ENCODE measurements at places on chromosomes 11 and 22.

GRCh38 chr22:41821471-41822316 lies 11.2 kb upstream of the SREBF2 start:
- no peak for DNase-seq

- DNase-seq, result no peak
Observed at GRCh38 chr11:723120-723883, 17.3 kb downstream of the EPS8L2 start.

GRCh38 chr22:26564672-26565071 lies 25.3 kb downstream of the TPST2 start:
- no peak for DNase-seq

GRCh38 chr22:38220163-38220562 lies 18.4 kb downstream of the MAFF start:
- DNase-seq, result no peak

GRCh38 chr11:1090600-1091331 lies 16.1 kb downstream of the MUC2 start:
- DNase-seq, result peak; percentile 5

- DNase-seq, result no peak
Observed at GRCh38 chr11:60978546-60979380, 7.3 kb downstream of the CD6 start.

GRCh38 chr11:23732026-23732425 lies 764.8 kb upstream of the LUZP2 start:
- DNase-seq, result no peak

- no peak for DNase-seq
Observed at GRCh38 chr11:63660972-63661371, 10.2 kb downstream of the ATL3 start.

DNA sequence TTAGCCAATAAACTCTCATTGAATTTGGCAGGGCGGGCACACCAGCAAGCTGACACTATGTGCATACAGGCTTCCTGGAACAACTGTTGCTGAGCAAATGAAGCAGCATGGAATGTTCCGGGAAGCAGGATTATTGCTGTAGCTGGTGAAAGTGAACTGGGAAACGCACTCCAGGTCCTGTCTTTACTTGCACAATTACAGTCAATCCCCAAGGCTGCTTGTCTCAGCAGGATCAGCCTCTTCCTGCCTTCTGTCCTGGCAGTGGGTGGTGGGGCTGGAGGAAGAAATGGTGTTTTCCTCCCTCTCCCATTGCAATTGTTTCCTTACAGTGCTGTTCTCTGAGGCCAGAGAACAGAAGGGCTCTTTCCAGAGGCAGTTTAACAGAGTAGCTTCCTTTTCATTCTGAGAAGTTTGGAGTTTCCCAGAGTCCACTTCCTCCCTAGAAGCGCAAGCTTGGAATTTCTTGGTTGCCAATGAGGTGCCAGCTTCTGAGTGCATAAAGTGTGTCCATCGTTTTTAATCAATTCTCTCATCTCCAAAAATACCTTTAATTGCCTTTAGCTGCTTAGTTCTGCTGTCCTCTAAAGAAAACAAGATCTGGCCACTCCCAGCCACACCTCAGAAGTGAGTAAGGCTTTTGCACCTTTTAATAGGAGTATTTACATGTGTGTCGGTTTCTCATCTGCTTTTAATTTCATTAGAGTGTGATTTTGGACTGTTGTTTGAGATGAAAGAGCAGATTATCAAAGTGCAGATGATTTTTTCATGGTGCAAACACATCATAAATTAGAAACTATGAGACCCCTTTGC lies 19.9 kb downstream of the CD44 start:
- no peak for DNase-seq

DNA sequence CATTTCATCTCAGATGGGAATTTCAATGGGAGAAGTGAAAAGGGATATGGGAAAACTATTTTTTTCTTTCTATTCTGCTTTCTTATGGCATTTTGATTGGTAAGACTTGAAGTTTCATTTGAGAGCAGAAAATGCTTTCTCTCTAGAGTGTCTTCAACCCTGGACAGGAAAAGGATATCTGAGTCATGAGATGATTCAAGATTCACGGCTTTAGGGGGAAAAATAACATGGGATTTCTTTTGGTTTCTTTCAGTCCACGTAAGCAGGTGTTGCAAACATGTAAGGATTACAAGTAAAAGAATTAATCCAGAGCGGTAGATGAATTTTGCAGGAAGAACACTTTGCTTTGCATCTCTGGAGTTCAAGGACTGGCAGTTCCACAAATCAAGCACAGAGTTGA lies 1001.0 kb upstream of the TENM4 start:
- no peak for DNase-seq

DNA sequence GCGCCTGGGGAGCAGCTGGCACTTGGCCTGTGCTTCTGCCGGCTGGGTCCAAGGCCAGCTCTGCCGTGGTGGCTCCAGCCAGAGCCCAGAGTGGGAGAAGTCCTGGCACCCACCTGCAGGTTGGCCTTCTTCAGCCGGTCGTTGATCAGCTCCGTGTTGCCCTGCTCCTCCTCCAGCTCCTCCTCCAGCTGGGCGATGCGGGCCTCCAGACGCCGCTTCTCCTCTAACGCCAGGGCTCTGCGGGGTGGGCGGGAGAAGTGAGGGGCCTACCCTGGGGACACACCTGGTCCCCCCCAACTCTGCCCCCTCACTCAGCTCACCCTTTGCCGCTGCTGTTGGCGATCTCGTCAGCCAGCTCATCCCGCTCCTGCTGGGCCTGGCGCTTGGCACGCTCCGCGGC lies 32.6 kb downstream of the APOL1 start:
- DNase-seq, result no peak

- DNase-seq, result peak; percentile 36
Observed at GRCh38 chr11:71500601-71501021, 26.5 kb upstream of the KRTAP5-7 start.

Measured in left ventricle myocardium inferior (tissue), 1 donor.